Activated T-cell treated with anti-CD3 and anti-CD28 coated beads, Interleukin-2, amount 50 U/mL, for 1 hour (primary cell): ENCODE measurements at places on chromosomes 2 and 18.

GRCh38 chr2:40118622-40119021 is 333.3 kb downstream of the SLC8A1 start:
- DNase-seq = no peak

GRCh38 chr2:105791229-105791628 is 46.5 kb downstream of the NCK2 start:
- DNase-seq = no peak

DNA sequence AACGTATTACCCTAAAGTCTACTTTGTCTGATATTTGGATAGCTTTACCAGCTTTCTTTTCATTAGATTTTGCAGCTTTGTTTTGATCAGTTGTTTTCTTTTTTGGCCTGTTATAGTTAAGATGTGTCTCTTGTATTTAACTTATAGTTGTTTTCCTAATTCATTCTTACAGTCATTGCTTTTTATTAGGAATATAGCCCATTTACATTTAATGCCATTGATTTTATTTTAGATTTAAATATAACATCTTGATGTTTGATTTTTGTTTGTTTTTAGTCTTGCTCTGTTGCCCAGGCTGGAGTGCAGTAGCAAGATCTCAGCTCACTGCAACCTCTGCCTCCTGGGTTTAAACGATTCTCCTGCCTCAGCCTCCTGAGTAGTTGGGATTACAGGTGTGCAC is 215.9 kb upstream of the HDAC4 start:
- DNase-seq = no peak

GRCh38 chr2:74530239-74531187 is 780 bp downstream of the HTRA2 start:
- DNase-seq = peak; percentile 60

GRCh38 chr2:138475277-138475776 is 26.2 kb upstream of the SPOPL start:
- no peak for DNase-seq

- no peak for DNase-seq
Measured at GRCh38 chr2:98923244-98923940, 12.6 kb downstream of the CRACDL start.

DNA sequence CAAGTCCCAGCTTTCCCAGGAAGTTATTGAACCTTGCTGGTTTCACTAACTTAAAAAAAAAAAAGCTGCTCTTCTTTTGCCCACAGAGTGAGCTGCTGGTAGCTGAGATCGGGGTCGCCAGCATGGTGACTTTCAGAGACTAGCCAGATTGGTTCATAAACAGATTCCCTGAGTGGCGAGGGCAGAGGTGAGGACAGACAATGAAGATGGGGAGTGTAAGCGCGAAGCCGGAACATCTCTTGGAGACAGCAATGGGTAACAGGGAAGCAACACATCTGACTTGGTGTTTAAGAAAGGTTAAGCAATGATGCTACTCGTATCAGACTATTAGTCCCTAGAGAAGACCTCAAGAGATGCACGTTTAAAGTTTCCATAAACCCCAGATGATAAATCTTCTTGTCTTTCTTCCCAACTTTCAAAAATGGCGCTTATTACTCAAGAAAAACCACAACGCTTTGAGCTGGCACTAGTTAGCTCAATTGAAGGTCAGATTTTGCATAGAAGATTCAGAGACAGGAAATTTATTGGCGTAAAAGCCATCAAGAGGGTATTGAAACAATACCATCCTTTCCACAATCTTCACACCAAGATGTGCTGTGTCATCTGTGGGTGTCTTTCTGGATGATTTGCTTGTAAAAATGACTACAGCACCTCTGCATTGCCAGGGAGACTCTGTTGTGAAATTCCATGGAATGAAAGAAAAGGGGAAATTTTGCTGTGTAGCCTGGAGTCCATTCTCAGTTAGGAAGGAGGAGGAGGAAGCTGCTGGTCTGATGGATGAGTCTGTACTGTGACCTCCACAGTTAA is 193.1 kb upstream of the CXCR4 start:
- no peak for DNase-seq

GRCh38 chr2:28665041-28665704 is 86.5 kb upstream of the PPP1CB start:
- DNase-seq = no peak
